ENCODE measurements at places on chromosomes 7 and 10. TPM values are rescaled to one million over a fixed set of nuclear protein-coding genes. Genes with fewer than 3 reads are reported as not detected.

The FKBP9 gene
- 62.7 TPM for total RNA-seq

The IGFBP3 gene
- 7.2 TPM for total RNA-seq

The SPDYE6 gene
- total RNA-seq = not detected

The UCMA gene
- not detected for total RNA-seq

The STEAP2 gene
- total RNA-seq = 9.9 TPM

The NPC1L1 gene
- total RNA-seq = not detected

The CALHM3 gene
- total RNA-seq = not detected

The ACTR3C gene
- total RNA-seq = 4.6 TPM

The OPN1SW gene
- total RNA-seq = not detected

The PLEKHS1 gene
- not detected for total RNA-seq

The SKAP2 gene
- total RNA-seq = 17.5 TPM

The HOXA5 gene
- not detected for total RNA-seq

The EEF1AKMT2 gene
- 36.7 TPM for total RNA-seq

The MORN4 gene
- 45.2 TPM for total RNA-seq

The VGF gene
- total RNA-seq = 33.2 TPM

The PLPP4 gene
- 29.1 TPM for total RNA-seq

The SFTPD gene
- 2.1 TPM for total RNA-seq

The PRF1 gene
- total RNA-seq = 1.2 TPM
